Suppressor macrophage (primary cell): ENCODE measurements at places on chromosomes 6 and 20.

DNA sequence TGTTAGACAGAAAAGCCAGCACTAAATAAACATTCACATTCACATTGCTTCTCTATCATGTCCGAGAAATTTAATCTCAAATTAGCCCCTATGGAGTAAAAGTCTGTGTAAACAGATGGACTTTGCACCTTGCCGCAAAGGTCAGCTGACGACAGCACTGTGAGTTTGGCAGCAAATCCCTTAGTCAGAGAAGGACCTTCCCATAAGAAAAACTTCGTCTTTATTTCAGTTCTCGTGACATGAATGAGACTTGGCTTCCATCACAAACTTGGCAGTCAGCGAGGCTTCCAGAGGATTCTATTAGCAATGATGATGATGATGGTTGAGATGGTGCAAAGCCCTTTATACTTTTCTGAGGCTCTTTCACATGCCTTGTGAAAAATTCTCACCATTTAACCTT lies 133.7 kb upstream of the IFNGR1 start:
- DNase-seq: no peak

- no peak for DNase-seq
Measured at GRCh38 chr6:77383026-77383425, 80.3 kb downstream of the HTR1B start.

- no peak for DNase-seq
Measured at GRCh38 chr6:34630040-34630439, 66.5 kb downstream of the ILRUN start.

DNA sequence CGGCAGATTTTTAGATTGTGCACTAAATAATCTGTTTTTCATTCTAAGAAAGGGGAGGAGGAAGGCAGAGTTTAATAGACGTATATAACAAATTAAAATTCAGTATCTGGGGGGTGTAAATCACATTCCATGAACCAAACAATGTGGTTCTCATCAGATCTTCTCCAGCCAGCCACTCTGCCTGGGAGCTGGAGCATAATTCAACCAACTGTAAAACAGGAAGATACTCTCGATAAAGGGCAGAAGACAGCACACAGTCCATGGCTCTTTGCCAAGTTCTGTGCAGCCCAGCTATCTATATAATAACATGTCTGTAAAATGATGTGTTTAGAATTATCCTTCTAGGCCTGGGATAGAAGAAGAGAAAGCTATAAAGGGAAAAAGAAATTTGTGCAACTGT lies 289.9 kb upstream of the ZFP64 start:
- DNase-seq: no peak

- DNase-seq: no peak
Measured at GRCh38 chr6:53960311-53960710, 150.9 kb upstream of the MLIP start.
